T-helper 9 cell (primary cell): ENCODE measurements at places on chromosomes 6 and 20.

- no peak for DNase-seq
These were observed 175.4 kb downstream of the IBTK start for GRCh38 chr6:82072121-82072521.

DNA sequence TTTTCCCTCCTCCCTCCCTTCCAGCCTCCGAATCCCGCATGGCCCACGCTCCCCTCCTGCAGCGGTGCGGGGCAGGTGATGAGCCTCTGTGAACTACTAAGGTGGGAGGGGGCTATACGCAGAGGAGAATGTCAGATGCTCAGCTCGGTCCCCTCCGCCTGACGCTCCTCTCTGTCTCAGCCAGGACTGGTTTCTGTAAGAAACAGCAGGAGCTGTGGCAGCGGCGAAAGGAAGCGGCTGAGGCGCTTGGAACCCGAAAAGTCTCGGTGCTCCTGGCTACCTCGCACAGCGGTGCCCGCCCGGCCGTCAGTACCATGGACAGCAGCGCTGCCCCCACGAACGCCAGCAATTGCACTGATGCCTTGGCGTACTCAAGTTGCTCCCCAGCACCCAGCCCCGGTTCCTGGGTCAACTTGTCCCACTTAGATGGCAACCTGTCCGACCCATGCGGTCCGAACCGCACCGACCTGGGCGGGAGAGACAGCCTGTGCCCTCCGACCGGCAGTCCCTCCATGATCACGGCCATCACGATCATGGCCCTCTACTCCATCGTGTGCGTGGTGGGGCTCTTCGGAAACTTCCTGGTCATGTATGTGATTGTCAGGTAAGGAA is at the start of gene OPRM1:
Gene OPRM1 (plus strand): TSS at position 10 of the 612 bp plus-strand sequence. CDS start 305 bp downstream, at position 315.
- DNase-seq, result no peak

- no peak for DNase-seq
These were observed 106.7 kb upstream of the CNKSR3 start for GRCh38 chr6:154617175-154617574.

DNA sequence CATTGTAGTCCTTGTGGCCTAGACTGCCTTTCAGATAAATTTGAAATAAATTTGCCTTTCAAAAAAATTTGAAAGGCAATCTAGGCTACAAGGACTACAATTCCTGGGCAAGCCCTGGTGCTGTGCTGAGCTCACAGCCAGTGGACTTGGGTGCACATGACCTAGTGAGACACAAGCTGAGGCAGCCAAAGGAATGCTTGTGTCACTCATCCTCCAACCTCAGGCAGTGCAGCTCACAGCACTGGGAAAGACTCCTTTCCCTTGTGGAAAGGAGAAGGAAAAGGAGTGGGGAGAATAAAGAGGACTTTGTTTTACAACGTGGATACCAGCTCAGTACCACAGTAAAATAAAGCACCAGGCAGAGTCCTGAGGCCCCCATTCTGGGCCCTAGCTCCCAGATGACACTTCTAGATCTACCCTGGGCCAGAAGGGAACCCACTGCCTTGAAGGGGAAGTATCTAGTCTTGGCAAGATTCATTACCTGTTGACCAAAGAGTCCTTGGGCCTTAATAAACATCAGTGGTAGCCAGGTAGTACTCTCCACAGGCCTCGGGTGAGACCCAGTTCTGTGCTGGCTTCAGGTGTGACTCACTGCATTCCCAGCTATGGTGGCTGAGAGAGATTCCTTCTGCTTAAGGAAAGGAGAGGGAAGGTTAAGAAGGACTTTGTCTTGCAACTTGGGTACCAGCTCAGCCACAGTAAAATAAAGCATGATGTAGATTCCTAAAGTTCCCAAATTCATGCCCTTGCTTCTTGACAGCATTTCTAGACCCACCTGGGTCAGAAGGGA is 659.7 kb upstream of the FLRT3 start:
- DNase-seq, result no peak

DNA sequence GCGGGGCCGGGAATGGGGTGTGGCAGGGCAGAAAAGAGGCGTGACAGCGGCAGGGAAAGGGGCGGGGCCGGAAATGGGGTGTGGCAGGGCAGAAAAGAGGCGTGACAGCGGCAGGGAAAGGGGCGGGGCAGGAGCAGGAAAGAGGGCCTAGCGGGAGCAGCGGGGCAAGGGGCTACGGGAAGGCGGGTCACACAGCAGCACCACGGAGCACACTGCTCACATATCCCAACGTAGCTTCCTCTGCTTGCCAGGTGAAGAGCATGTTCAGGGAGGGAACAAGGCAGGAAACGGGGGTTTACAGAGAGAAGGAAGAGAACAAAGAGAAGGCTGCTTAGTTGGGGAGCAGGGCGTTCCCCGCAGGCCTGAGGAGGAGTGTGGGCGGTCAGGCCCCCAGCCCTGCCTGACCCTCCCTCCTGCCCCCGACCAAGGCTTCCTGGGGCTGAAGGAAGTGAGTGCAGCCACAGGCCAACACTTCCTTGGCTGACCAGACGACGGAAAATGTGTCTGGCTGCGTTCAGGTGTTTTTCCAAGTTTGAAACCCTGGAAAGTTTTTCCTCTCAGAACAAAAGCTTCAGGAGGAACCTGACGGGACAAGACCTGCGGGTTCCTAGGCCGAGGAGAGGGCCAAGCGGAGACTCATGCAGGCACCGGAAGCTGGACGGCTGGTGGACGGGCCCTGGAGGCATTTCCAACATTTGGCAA is 13.8 kb downstream of the UCKL1 start:
- peak; percentile 40 for DNase-seq

- DNase-seq, result no peak
These were observed 50.8 kb upstream of the SMLR1 start for GRCh38 chr6:130776287-130776925.

GRCh38 chr6:4021854-4022695 is 56.9 kb downstream of the FAM217A start:
- DNase-seq, result no peak

DNA sequence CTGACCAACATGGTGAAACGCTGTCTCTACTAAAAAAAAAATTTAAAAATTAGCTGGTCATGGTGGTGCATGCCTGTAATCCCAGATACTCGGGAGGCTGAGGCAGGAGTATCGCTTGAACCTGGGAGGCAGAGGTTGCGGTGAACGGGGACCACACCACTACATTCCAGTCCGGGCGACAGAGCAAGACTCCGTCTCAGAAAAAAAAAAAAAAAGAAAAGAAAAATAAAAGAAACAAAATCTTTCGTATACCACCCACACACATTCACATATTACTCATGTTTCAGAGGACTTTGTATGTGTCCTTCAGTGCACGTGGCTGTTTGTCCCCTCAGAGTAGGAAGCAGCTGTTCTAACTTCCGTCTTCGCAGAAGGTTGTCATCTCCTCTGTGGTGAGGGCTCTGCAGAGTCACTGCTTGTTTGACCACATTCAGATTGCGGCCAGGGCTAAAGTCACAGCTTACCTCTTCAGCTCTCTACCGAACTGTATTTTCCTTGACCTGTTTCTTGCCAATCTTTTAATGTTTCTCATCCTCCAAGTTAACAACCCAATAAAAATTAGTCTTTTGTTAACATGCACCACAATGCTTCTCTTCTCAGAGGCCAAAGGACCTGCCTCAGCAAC is 36.6 kb upstream of the HIVEP1 start:
- DNase-seq, result no peak

GRCh38 chr6:106773996-106774629 is 144.7 kb downstream of the QRSL1 start:
- no peak for DNase-seq
